ENCODE measurements at places on chromosomes 7 and 10. TPM values are rescaled to one million over a fixed set of nuclear protein-coding genes. Genes with fewer than 3 reads are reported as not detected.

Gene RAB19
- not detected for polyA plus RNA-seq

Gene SKIDA1
- 0.62 TPM for polyA plus RNA-seq

- peak; percentile 8 for DNase-seq
Observed at GRCh38 chr10:70715853-70716795, 43.8 kb downstream of the ADAMTS14 start.

DNA sequence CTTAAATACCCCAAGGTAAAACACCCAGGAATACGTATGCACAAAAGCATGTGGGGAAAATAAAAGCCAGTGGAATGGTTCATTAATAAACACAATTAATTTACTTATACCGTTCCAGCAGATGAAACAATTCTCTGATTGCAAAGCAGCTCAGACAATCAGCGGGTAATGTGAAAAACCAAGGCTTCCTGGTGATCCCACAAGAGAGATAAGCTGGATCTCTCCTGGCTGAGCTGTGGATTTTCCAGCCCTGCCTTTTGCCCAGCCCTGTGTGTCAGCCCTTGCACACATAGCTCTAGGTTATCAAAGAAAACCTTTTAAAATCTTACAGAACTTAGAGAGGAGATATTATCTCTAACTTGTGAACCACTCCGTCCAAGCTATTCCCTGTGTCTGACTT lies 1010.7 kb upstream of the AUTS2 start:
- no peak for DNase-seq

GRCh38 chr7:7384228-7384627 lies 151.4 kb downstream of the COL28A1 start:
- no peak for DNase-seq

GRCh38 chr7:102205915-102206314 lies 80.8 kb upstream of the SH2B2 start:
- DNase-seq: no peak

DNA sequence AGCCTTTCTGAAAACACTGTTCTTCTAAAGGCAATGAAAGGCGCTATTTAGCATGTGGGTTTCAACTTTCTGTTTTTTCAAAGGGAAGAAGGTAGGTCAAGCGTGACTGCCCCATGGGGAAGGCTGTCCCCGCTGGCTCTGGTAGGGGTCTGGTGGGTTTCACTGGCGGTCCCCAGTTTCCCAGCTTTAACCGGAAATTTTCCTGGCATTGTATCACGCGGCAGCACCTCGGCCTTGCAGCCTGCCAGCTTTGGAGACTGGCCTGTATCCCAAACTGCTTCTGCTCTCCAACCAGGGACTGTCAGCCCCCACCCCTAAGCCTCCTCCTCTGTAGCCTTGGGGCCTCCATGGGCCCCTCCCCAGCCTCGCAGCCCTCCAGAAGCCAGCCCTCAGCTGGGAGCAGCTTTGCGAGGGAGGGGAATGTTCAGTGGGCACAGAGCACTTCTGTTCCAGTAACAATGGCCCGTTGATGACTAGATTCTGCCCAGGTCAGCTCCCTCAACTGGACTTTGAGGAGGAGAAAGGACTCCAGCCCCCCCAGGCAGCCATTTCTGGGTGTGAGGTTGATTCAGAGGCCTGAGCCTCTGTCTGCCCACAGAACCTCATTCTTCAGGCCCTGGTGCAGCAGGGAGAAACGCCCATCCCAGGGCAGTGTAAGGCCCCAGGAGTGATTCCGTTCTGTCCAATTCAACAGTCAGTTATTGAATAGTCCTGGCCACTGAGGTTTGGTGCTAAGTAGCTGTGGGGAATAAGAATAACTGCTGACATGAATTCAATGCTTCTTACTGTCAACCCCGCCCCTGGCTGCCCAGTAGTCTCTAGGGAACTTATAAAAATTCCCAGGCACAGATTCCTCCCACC lies 17.1 kb downstream of the CHST3 start:
- DNase-seq: no peak

Measured in AG04450 (cell line).